ENCODE measurements at places on chromosomes 3 and 15.

DNA sequence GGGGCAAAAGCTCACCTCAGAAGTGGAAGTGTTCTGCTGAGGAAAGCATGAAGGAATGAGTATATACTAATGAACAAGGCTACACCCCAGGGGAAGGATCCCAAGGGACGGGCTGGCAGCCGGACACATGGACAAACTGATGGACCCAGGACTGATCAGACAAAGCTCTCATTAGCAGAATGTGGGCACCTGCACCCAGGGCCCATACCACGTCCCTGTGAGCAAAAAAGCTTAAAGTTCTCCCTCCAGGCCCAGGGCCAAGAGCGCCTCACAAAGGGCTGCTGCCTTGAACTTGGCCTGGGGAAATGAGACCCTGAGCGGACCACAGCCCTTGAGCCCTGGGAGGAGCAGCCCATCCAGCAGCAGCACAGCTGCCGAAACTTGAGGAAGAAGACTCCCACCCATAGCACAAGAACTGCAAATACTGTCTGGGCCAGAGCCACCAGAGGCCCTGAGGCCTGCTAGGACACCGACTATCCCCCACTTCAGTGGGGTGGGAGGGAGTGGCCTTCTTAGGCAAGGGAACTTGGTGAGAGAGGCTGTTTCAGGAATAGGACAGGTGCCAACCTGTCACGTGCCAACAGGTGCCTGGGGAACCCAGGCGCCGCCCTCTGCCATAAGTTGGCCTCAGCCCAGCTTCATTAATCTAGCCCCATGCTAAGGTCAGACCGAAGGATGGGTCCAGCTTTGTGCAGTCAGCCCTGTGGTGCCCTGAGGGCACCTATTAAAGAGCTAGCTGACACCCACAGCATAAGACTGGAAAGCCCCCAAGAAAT is 2.3 kb upstream of the GMPPB start:
- no peak for DNase-seq

- no peak for DNase-seq
Measured at GRCh38 chr3:187742351-187743171, 2.7 kb downstream of the BCL6 start.

DNA sequence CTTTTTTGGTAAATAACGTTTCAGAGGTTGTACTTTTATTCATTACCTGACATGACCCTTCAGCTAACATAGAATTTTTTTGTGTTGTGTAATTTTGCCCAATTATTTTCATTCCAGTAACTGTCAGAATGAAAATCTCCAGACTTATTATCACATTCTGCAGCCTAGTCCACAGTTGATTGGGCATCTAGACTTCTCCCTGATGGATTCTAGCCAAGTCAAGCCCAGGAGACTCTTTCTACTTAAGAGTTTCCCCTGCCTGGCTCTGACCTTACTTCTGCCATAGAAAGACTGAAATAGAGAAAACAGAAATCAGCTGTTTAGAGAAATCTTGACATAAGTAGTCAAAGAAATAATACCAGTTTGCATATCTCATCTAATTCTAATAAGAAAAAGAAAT is 82.9 kb upstream of the CDAN1 start:
- no peak for DNase-seq

GRCh38 chr15:59473226-59473625 is 35.2 kb downstream of the FAM81A start:
- no peak for DNase-seq

- DNase-seq: no peak
Measured at GRCh38 chr3:32309654-32310242, 71.3 kb downstream of the CMTM8 start.

Data from stimulated activated CD4-positive, alpha-beta T cell treated with anti-CD3 and anti-CD28 coated beads, Interleukin-1b, Interleukin-23, amount 100 ng/mL, for 48 hours (primary cell).